Activated CD4-positive, alpha-beta T cell treated with anti-CD3 and anti-CD28 coated beads, Interleukin-2, Interleukin-4, amounts not matched to agents 100 ng/mL and 50 ng/mL, durations not matched to agents 16 hours and 8 hours (primary cell): ENCODE measurements at places on chromosomes 7 and 10.

- peak; percentile 35 for DNase-seq
These were observed 294.7 kb upstream of the PITRM1 start for GRCh38 chr10:3467052-3467951.

GRCh38 chr7:112362053-112362650 is 88.1 kb upstream of the IFRD1 start:
- DNase-seq = no peak

- no peak for DNase-seq
These were observed 5.3 kb upstream of the REPIN1 start for GRCh38 chr7:150363370-150363769.

DNA sequence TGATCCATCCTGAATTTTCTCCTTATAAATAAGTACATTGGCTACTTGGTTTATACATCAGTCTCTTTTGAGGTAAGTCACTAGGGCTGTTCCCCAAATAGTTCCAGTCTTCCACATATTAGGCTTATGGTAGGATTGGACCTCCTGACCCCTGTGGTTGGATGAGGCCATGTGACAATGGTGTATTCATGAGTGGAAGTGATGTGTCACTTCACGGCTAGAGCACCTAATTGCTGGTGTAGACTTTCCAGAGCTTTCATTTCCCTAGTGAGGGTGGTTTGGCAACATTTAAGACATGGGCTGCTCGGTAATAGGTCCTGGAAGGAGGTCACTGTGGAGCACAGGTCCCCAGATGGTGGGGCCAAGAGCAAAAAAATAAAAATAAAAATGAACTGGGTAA is 141.2 kb upstream of the ABCB5 start:
- DNase-seq = no peak

- DNase-seq = peak; percentile 6
These were observed 146.5 kb downstream of the PHF14 start for GRCh38 chr7:11120068-11120664.

DNA sequence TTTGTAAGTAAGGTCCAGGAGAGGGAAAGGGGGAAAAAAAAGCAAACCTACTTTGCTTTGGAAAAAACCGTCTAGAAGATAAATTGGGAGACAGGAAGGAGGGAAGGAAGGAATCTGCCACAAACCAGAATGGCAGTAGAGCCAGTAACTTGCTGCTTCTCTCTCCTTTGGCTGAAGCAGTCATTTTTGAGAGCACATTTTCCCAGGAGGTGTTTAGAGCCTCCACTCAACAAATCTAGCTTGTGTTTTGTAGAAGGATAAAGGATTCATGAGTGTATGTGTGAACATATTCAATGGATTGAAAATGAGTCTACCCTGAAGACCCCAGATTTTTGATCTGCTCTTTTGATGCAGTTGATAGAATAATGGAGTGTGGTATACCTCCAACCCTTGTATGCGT is 2.6 kb downstream of the NRG3 start:
- no peak for DNase-seq
